ENCODE measurements at places on chromosomes 5 and 9.

DNA sequence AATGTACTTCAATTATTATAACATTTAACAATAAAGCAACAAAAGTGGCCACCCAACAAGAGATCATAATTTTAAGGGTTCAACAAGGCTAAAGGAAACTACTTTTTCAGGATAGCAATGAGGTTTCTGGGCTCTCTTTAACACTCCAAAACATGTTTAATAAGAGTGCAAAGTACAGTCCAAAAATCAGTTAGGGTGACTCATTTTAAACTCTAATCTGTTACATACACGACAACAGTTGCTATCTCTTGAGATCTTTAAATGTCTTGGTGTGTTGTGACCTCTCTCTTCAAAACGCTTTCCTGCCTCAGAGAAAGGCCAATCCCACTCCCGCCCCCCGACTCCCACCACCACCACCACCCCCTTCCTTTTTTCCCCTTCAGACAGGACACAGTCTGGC lies 11.5 kb downstream of the NFIB start:
- DNase-seq: no peak

DNA sequence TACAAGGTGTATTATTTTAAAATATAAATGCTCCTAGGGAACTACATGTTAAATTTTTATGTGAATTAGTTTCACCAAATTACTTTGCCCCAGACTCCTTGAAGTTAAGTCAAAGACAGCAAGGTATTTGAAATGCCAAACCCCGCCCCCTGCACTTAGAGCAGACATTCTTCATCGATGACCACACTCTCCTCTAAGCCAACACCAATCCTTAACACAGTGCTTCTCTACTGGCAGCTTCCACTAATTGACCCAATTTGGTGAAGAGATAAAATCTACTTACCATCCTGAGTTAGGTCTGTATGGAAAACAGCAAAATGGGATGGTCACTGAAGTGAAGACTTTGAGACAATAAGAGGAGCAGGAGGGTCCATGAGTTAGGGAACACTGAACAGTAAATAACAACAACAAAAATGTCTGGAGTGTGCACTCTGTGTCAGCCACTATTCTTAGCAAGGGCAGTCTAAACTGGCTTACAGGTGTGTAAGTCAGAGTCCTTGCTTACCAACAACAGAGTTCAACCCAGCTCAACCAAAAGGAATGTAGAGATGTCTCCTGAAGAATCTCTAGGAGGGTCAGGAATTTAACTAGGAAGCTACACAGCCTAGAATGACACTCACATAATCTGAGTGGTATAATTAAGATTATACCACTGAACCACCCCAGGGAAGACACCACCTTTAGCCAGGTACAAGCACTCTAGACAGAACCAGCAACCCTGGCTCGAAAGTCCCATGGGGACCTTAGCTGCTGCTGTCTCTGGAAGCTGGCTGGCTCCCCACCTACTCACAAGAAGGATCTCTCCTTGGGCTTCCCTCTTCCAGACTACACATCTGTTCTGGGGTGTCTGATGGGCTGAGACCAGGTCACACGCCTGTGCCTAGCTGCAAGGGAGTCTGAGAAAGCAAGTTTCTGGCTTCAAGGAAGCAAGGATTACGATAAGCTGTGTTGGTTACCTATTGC lies 8.8 kb upstream of the UBE2QL1 start:
- peak; percentile 25 for DNase-seq

DNA sequence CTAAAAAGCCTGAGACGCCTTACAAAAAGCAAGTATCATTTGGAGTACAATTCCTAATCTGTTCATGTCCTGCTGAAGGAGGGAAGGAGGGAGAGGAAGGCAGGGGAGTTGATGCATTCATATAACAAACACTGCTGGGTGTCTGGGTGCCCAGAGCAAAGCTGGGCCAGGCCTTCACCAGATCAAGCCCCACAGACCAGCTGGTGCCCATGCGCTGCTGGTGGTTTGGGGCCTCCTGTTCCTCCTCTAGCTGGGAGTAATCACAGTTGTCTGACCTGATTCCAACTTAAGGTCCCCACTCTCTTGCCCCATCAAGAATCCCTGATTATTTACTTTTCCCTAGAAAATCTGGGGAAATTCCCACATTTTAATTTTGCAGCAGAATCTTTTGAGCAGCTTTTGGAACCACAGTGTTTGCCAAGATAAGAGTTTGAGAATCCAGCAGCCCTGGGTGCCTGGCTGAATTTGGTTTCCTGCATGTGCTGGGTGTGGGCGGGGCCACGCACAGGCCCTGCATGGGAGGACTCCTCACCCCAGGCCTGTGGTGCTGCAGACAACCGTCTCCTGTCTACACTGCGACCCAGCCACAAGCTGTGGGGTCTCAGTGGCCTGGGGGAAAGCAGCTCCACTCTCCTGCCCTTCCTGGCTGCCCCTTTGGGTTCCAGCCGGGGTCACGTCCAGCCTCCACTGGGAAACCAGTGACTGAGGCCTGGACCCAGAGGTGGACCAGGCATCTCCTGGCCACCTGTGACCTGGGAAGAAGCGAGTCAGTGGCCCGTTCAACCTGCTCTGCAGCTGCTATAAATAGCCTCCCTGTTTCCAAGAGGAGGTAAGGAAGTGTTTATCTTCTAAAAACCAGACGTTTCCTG lies 47.5 kb downstream of the NEURL1B start:
- no peak for DNase-seq

DNA sequence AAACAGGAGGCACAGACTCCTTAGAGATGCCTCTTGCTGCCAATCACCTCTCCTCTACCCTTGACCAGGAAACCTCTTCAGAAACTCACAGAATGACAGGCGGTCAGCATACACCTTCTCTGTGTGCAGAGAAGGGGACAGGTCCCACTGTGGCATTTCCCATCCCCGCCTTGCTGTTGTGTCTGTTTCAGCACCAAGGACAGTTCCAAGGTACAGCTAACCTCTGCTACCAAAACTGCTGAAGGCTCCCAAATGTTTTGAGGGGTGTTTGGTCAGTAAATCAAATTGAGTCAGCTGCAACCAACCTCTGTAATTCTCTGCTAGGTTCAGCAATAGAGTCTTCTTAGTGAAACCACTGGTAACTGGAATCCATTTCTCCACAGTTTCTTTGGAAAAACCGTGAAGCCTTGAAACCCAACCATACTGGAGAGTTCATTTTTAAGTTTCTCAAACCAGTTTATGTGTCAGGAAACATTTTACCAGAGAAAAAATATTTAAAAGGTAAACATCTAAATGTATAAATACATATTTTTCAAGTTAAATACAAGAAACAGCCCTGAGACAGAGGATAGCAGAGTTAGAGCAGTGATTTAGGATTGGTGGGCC lies 122.0 kb downstream of the DRD1 start:
- peak; percentile 95 for DNase-seq

GRCh38 chr9:124121725-124122124 lies 110.2 kb downstream of the LHX2 start:
- no peak for DNase-seq

Measured in GM23338 (cell line).